Stomach (tissue), 19 donors: ENCODE measurements at places on chromosomes 2 and 18. TPM values are rescaled to one million over a fixed set of nuclear protein-coding genes. Genes with fewer than 3 reads are reported as not detected.

- no peaks in the 10 kb centered on the region for H3K27me3 ChIP-seq
- no peak for DNase-seq
- no peaks in the 10 kb centered on the region for H3K36me3 ChIP-seq
- no peak overlapping the region for H3K4me3 ChIP-seq
- no peak overlapping the region for H3K27ac ChIP-seq
These were observed 36.6 kb upstream of the BOD1L2 start for GRCh38 chr18:57110290-57110689.

DNA sequence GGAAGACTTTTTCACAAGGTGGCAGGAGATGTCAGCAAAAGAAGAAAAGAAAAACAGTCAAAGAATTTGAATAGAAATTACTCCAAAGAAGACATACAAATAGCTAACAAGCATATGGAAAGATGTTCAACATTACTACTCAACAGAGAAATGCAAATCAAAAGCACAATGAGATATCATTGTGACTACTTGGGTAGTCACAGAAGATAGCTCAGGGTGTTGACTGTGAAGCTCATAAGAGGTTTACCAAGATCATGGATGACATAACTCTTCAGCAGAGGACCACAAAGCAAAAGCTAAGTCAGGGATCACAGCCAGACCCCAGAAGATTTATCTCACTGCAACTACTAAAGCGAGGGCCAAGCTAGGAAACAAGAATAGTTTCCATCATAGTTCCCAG lies 53.0 kb upstream of the TANK start:
- no peak overlapping the region for H3K4me3 ChIP-seq
- H3K36me3 ChIP-seq: no peaks in the 10 kb centered on the region
- no peak overlapping the region for H3K27ac ChIP-seq
- no peak for DNase-seq
- no peaks in the 10 kb centered on the region for H3K4me1 ChIP-seq
- no peaks in the 10 kb centered on the region for H3K27me3 ChIP-seq

DNA sequence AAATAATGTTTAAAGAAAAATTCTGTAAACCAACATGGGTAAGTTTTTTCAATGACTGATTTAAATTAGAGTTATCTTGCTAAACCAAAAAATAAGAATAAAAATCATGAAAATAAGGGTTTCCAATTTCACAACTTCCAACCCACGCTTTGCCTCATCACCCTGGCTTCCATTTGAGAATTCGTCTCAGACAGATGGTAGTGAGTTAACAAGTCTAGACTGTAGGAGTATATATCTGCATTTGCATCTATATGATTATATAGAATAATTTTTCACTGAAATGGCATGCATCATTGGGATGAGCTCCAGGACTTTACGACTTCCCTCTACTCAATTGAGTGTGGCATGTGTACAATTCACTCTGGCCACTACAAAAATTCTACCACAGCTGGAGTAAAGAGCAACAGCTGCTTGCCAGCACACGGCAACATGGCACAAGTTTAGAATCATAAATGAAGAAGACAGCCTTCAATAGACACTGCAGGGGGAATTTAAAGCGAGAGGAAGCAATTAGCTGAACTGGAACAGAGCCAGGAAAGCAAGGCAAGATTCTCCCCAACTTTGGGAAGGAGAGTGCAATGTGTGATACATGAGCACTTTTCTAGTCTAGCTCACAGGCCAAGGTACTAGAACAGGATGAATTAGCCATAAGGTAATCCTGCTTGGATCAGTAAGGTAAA lies 1673.5 kb upstream of the CELF4 start:
- no peak overlapping the region for H3K4me3 ChIP-seq
- H3K4me1 ChIP-seq: no peaks in the 10 kb centered on the region
- H3K27me3 ChIP-seq: no peaks in the 10 kb centered on the region
- no peaks in the 10 kb centered on the region for H3K36me3 ChIP-seq

- H3K4me3 ChIP-seq: no peak overlapping the region
- H3K27me3 ChIP-seq: no peaks in the 10 kb centered on the region
- DNase-seq: no peak
- H3K4me1 ChIP-seq: no peaks in the 10 kb centered on the region
- H3K27ac ChIP-seq: no peak overlapping the region
These were observed 237.4 kb downstream of the CAMKMT start for GRCh38 chr2:44599130-44599529.

GRCh38 chr18:46590103-46590502 lies 66.9 kb downstream of the LOXHD1 start:
- H3K27me3 ChIP-seq: no peaks in the 10 kb centered on the region
- H3K36me3 ChIP-seq: no peaks in the 10 kb centered on the region
- no peak for DNase-seq

DNA sequence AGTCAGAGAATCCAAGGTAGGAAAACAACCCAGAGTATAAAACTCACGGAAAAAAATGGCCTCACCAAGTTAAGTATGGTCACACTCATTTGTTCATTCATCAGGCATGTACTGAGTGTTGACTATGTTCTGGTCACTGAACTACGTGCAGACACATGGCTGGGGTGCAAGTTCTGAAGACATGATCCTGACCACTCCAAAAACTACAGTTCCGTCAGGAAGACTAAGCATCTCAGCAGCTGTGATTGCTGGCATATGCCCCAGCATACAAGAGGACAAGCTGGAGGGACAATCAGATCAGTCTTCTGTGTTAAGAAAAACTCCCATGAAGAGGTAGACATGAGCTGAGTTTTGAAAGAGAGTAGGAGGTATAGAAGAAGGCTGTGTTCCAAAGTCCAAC lies 72.8 kb downstream of the TCF4 start:
- no peaks in the 10 kb centered on the region for H3K27me3 ChIP-seq
- H3K36me3 ChIP-seq: no peaks in the 10 kb centered on the region
- no peak overlapping the region for H3K4me3 ChIP-seq
- H3K27ac ChIP-seq: no peak overlapping the region
- no peak for DNase-seq
- H3K4me1 ChIP-seq: peaks cover 10% of the 10 kb centered on the region

GRCh38 chr2:41460661-41461060 lies 587.2 kb upstream of the PKDCC start:
- no peaks in the 10 kb centered on the region for H3K27me3 ChIP-seq
- DNase-seq: peak; percentile 13
- H3K4me1 ChIP-seq: no peaks in the 10 kb centered on the region

DNA sequence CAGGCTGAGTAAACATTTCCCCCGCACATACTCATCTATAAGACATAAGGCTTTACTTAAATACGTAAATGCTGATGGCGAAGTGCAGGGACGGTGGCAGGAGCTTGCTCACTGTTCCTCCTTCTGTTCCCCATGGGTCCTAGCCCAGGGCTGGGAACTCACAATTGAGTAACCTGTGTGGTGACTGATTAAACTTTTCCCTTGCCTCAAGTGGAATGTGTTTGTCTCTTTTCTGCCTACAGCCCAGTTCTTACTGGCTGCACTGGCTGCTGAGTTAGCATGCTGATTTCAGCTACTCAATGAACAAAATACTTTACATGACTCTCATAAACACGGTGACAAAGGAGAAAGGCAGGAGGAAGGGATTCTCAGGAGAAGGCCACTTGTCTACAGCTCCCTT lies 87.3 kb downstream of the MARCO start:
- no peaks in the 10 kb centered on the region for H3K27me3 ChIP-seq
- no peak overlapping the region for H3K4me3 ChIP-seq
- no peaks in the 10 kb centered on the region for H3K4me1 ChIP-seq
- H3K27ac ChIP-seq: no peak overlapping the region
- DNase-seq: no peak
- no peaks in the 10 kb centered on the region for H3K36me3 ChIP-seq

DNA sequence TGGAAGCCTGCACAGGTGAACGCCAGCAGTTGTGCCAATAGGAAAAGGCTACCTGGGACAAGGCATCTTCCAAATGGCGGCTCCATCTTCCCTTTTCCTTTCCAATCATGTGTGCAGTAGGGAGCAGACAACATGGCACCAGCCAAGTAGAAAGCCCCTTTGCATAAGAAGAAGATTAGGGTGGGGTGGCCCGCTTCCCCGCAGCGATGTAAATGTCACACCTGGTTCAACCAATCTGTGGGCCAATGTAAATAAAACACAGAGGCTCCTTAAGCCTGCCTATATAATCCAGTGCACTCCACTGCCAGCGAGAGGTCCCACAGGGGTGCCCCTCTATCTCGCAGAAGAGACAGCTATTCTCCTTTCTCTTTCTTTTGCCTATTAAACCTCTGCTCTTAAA lies 468.4 kb upstream of the CRIM1 start:
- H3K27me3 ChIP-seq: no peaks in the 10 kb centered on the region
- H3K4me3 ChIP-seq: no peak overlapping the region
- no peak for DNase-seq
- no peaks in the 10 kb centered on the region for H3K4me1 ChIP-seq
- H3K27ac ChIP-seq: no peak overlapping the region

GRCh38 chr2:177692783-177693269 lies 300.3 kb downstream of the AGPS start:
- no peaks in the 10 kb centered on the region for H3K27me3 ChIP-seq
- H3K4me3 ChIP-seq: no peak overlapping the region
- H3K4me1 ChIP-seq: no peaks in the 10 kb centered on the region
- H3K36me3 ChIP-seq: no peaks in the 10 kb centered on the region

DNA sequence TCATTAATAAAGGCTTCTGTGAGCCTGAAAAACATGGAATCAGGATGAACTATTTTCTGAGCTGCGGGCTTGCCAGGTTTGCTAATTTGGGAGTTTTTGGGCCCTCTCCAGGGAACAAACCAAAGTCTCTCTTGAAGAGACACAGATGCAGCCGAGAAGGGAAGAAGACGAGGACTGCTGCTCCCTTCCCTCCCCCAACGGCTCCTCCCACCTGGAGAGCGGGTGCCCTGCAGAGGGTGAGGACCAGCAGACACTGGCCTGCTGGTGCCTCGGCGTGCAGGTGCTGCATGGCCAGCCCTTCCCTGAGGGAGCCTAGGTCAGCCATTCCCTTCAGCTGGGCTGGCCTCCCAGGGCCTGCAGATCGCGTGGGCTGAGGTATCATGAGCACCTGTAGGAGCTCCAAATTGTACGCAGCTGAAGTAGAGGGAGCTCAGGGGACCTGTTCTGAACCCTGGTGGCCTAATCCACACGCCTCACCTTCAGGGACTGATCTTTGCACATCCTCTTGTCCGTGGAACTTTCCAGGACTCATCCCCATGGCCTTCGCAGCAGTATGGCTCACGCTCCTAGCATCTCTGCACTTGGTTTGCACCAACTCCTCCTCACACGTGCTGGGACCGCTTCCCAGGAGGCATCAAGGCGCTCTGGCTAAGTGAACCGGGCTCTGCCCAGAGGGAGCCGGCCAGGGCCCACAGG lies 19.5 kb downstream of the EMX1 start:
- H3K36me3 ChIP-seq: no peaks in the 10 kb centered on the region
- no peak overlapping the region for H3K27ac ChIP-seq
- no peak overlapping the region for H3K4me3 ChIP-seq

DNA sequence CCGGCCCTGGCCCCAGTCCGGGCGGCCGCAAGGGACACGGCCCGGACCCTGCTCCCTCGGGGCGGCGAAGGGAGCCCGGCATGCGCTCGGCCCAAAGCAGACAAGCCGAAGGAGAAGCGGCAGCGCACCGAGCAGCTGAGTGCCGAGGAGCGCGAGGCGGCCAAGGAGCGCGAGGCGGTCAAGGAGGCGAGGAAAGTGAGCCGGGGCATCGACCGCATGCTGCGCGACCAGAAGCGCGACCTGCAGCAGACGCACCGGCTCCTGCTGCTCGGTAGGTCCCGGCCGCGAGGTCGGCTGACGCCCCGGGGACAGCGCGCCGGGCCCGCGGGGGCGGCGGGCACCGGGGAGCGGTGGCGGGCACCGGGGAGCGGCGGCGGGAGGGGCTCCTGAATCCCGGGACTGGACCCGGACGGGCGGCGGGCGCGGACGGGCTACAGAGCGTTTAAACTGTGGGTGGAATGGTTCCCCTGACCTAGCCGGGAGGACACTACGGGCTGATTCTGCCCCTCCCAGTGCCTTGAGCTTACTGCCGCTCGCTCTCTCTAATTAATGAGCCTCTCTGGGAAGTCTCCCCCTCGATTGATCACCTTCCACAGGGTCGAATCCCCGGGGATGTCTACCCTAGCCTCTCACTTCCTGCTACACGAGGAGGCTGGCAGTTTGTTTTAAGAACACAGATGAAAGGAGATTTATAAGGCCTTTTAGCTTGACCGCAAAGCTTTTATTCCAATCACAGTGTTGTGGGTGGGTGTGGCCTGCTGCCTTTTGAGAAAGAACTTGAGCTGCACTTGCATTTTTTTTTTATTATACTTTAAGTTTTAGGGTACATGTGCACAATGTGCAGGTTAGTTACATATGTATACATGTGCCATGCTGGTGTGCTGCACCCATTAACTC lies 853 bp downstream of the GNAL start:
- H3K4me1 ChIP-seq: peaks cover 22% of the 10 kb centered on the region
- no peaks in the 10 kb centered on the region for H3K27me3 ChIP-seq
- H3K27ac ChIP-seq: peak overlapping the region; percentile 78
- no peaks in the 10 kb centered on the region for H3K36me3 ChIP-seq

GRCh38 chr2:69196327-69197117 lies 183.5 kb downstream of the ANTXR1 start:
- H3K4me1 ChIP-seq: no peaks in the 10 kb centered on the region
- no peak overlapping the region for H3K4me3 ChIP-seq
- peak; percentile 26 for DNase-seq
- H3K27ac ChIP-seq: peak overlapping the region; percentile 31
- H3K27me3 ChIP-seq: no peaks in the 10 kb centered on the region

DNA sequence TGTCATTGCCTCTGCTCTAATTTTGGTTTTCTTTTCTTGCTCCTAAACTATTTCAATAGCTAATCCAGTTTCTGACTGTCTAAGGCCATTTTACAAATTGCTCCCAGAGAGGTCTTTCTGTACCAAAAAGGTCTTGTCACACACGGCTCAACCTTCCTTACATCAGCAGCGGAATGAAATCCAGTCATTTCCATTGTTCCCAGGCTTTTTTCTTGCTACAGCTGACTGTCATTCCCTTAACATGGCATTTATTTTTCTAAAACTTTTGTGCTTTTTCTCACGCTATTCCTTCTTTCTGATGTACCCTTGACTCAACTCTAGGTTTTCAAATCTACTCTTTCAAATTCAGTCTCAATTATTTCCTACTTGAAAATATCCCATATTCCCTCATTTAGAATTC lies 24.3 kb downstream of the FAM171B start:
- H3K36me3 ChIP-seq: no peaks in the 10 kb centered on the region
- H3K4me1 ChIP-seq: no peaks in the 10 kb centered on the region
- DNase-seq: no peak

The LRP1B gene
- 0.31 TPM for polyA plus RNA-seq

The EPB41L3 gene
- 7.9 TPM for polyA plus RNA-seq

The ALPI gene
- not detected for polyA plus RNA-seq

The CARF gene
- 1.8 TPM for polyA plus RNA-seq

The ANKAR gene
- polyA plus RNA-seq: 2.2 TPM

The PTPRN gene
- 3.6 TPM for polyA plus RNA-seq

The CRYBA2 gene
- 1.2 TPM for polyA plus RNA-seq

The ASIC4 gene
- polyA plus RNA-seq: not detected
